Stimulated activated CD4-positive, alpha-beta T cell treated with anti-CD3 and anti-CD28 coated beads, Interleukin-15, amount 100 ng/mL, for 48 hours (primary cell): ENCODE measurements at places on chromosomes 2 and 18.

- no peak for DNase-seq
Measured at GRCh38 chr18:74163019-74163660, 14.8 kb downstream of the TIMM21 start.

DNA sequence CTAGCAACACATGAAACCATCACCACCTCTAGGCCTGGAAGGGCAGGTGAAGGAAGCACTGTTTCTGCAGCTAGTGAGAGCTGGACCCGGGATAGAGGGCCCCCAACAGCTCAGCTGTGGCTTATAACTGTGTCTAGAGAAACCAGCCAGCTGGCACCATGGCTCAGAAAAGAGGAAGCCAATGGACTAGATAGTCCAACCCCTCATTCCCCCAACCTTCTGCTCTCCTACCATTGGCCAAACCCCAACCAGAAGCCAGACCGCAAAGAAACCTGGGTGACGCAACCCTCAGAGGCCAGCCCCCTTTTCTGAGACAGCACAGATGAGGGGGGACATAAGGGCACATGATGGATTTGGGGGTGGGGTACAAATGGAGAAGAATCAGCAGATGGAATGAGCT lies 24.3 kb downstream of the SMYD1 start:
- no peak for DNase-seq

DNA sequence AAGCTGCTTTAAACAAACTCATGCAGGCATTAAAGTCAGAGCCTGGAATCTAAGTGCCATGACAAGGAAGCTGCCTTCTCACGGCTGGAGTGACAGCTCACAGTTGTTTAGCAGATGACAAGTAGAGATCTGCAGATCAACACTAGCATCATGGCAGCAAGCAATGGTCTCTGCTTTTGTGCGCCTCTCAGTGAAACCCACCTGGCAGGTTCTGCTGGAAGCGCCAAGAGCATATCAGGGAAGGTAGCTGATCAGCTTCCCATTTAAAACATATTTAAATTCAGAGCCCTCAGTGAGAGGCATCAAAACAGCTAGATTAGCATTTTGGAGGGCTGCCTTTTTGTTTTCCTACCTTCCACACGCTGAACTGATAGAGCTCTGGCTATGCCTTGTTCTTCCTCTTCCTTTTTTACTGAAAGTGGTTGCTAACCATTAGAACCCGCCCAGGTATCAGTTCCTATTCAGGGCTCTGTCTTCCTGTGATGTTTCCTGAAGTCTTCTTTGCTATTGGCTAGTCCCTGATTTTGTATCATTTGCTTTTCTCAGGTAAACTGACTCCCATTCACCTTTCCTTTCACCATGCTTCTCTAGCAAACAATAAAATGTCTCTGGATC lies 70.8 kb downstream of the TMEM200C start:
- DNase-seq = no peak

- no peak for DNase-seq
Measured at GRCh38 chr2:128772671-128773070, 454.0 kb upstream of the HS6ST1 start.

GRCh38 chr18:2325308-2325849 lies 245.9 kb downstream of the METTL4 start:
- no peak for DNase-seq

DNA sequence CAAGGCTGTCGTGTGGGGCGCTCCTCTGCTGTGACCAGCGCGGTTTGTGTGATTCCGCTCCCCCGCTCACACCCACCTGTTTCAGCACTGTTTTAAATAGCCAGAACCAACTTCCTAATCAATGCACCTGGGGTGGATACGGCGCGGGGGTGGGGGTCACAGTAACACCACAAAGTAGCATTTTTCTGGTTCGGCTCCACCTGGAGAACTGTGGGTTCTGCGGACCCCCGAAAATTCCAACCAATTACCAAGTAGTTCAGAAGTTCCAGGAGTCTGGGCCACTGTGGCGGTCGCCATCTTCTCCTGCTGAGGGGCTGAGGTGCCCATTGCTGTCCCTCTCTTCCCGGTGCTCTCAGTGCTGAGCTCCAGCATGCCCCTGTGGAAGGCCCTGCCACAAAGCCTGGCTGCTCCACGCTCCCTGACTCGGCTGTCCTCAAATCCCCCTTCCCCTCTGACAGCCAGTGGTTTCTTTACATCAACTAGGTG lies 79.4 kb downstream of the GFPT1 start:
- peak; percentile 45 for DNase-seq

DNA sequence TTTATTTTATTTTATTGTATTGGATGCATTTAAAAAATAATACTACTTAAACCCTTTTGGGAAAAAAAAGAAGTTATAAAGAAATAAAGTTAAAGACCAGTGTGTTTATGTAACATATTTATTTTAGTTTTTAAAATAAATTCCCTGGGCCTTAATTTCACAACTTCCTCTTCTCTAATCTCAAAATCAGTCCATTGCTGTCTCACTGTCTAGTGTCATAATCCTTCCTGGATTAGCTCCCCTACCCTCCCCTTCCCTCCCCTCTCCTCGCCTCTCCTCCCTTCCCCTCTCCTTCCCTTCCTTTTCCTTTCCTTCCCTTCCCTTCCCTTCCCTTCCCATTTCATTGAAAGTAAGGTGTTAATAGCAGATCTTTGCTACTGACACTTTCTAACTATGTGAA lies 40.3 kb upstream of the ZEB2 start:
- no peak for DNase-seq

DNA sequence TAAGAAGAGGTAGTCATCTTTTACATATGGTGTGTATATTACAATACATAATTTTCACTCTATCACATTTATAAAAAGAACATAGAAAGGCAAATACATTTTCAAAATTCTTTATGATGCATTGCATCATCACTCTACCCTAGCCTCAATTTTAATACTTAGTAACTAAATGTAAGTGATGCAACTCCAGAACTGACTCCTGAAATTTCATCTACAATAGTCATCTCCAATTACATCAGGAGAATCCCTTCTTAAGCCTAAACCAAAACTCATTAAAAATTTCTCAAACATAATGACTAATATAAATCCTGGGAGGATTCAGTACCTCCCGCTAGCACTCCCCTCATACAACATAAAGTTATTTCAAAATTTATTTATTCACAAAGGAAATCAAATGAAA lies 15.9 kb downstream of the TMX3 start:
- DNase-seq = no peak

GRCh38 chr2:128782411-128783192 lies 463.9 kb upstream of the HS6ST1 start:
- no peak for DNase-seq

DNA sequence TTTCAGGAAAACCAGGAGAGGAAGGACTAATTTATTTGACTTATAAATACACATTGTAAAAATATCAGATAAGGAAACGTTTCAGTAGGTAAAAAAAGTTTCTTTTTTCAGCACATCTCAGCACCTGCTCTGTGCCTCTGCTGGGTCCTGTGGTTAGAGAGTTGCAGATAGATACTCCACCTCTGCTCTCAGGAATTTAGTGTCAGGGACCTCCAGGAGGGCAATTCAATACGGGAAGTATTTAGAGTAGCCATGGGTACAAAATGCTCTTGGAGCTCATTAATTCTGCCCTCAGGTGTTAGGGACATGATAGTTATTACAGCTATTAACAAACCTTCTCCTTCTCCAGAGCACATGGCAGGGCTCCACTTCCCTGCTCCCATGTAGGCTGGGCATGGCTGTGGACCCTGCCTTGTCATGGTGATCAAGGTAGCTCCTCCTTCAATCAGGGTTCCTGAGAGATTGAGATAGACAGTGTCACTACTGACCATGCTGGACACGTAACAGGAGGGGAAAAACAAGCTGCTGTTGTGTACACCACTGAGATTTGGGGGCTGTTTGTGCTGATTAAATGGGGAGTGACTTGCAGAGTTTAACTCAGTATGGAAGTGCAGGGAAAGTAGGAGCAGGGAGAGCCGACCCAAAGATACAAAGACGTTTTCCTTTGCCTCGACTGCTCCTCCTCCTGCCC lies 185.6 kb upstream of the COPS8 start:
- DNase-seq = no peak

DNA sequence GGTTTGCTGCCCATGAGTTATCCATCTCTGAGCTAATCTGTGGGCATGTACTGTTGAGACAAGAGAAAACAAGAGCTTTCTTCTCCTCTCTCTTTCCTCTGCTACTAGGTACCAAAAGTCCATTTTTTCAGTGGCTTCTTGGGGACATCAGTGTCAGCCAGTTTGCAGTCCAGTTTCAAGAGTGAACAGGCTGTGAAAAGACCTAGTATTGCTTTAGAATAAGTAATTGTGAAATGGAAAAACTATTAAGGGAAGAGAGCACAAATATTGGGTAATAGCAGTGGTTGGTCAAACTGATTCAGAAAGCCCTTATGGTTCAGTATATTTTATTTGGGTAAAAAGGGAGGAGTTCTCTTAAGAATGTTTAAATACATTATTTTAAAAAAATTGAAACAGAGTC lies 33.0 kb upstream of the MEP1B start:
- DNase-seq = no peak

DNA sequence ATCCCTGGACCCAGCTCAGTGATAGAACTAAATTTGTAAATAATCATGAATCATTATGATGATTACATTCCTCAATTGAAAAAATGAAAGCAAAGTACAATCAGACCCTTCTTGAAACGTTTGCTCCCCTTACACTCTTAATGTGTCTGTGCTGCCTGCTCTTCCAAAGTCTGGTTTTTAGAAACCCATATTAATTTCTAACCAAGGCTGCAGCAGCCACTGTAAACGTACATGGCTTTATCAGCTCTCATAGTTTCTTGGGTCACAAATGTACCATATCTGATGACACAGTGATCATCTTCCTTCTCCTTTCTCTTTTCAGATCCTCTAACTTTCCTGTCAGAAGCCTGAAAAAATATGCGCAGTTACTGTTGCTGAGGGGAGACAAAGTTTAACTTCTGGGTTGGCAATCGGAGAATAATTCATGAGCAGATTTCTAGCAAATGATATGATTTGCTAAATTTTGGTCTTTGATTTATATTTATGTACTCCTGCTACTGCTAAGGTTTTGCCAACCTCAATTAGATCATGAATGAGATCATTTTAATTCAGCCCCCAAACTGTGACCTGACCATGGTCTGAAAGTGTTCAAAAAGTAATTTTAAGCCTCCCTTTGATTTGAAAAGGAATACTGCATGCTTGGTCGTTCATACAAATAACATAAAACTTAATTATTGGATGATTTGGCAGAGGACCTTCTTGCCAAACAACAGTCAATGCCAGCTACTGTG lies 12.3 kb downstream of the ZEB2 start:
- no peak for DNase-seq

DNA sequence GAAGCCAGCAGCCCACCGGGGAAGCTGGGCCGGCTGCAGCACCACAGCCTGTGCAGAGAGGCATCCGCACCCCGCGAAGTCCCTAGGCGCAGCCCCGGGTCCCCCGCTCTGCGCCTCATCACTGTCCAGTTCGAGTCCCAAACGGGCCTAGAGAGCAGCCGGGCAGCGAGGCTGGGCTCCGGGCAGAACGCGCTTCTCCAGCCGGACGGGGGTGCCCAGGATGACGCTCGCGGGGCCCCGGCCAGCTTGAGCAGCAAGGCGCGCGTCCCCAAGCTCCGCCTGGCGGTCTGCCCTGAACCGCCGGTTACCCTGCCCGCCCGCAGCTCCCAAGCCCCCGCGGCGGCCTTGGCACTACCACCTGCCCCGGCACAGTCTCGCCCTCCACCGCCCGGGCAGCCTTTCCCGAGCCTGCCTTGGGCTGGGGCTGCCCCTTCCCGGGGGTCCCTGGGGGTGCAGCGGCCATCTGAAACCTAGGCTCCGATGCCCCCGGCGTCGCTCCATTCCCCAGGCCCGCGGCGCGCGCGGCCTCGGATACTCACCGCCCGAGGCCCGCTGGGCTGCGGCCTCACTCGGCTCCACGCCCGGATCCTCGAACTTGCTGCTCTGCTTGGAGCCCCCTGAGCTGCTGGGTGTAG lies 591 bp downstream of the SLC16A14 start:
- DNase-seq = no peak
